ENCODE measurements at places on chromosomes 16 and 17.

GRCh38 chr17:32970281-32970680 lies 21.4 kb upstream of the SPACA3 start:
- no peak for DNase-seq

GRCh38 chr17:73311428-73311780 lies 397 bp downstream of the CDC42EP4 start:
- DNase-seq = no peak

DNA sequence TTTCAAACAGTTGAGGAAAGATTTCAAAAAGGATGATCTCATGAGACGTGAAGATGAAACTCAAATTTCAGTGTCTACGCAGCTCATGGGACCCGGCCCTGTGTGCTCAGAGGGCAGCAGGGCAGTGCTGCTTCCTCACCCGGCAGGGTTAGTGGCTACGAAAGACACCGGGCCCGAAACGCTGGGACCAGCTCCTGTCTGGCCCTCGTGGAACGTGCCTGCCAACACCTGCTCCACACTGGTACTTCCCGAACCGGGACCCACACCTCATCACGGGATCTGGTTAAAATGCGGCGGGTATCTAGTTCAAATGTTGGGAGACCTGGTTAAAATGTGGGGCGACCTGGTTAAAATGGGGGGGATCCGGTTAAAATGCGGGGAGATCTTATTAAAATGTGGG lies 18.7 kb downstream of the DNASE1 start:
- DNase-seq = no peak

- no peak for DNase-seq
Observed at GRCh38 chr17:80337195-80337895, 76.7 kb downstream of the RNF213 start.

GRCh38 chr16:27177031-27177774 lies 26.1 kb upstream of the KDM8 start:
- DNase-seq = no peak

DNA sequence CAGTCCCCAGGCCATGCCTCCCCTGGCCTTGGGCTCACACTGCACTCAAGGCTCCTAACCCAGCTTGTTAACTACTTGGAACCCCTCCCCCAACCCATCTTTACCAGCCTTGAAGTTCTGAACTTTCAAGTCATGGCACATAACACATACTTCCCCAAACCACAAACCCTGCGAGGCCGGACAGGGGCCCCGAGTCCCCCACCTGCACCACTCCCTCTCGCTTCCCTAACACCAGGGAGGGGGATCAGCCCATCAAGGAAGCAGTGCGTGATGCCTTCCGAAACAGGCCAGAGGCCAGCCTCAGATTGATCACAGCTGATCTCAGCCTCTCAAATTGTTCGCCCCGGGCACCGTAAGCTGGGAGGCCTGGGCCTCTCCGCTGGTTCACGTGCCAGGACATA lies 3.0 kb upstream of the NLRC3 start:
- DNase-seq = no peak

DNA sequence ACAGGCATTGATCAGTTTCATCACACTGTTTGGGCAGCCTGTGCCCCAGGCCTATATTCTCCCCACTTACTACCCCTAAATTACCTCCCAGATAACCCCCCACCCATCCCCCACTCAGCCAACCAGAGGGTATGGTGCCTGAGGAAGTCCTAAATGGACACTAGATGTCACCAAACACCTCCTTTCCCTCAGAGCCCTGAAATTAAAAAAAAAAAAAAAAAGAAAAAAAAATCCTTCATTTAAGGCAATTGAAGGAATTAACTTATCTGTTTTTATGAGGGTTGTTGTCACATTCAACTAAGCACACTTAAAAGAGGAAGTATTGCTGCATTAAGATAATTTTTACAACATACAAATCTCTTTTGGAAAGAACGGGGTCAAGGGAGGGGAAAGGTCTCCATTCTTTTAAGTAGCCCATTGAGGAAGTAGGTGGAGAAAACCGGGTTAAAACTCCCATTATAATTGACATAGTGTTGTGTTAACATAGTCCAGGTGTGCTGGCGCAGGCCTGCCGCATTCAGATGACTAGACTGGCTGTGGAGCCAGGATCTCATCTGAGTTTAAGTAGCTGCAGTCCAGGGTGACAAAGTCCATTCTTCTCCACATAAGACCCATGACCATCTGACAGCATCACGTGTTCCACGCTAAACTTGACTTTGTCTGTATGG lies 46.3 kb downstream of the SNX11 start:
- DNase-seq = no peak

GRCh38 chr17:2240541-2240940 lies 63.0 kb downstream of the SMG6 start:
- no peak for DNase-seq

DNA sequence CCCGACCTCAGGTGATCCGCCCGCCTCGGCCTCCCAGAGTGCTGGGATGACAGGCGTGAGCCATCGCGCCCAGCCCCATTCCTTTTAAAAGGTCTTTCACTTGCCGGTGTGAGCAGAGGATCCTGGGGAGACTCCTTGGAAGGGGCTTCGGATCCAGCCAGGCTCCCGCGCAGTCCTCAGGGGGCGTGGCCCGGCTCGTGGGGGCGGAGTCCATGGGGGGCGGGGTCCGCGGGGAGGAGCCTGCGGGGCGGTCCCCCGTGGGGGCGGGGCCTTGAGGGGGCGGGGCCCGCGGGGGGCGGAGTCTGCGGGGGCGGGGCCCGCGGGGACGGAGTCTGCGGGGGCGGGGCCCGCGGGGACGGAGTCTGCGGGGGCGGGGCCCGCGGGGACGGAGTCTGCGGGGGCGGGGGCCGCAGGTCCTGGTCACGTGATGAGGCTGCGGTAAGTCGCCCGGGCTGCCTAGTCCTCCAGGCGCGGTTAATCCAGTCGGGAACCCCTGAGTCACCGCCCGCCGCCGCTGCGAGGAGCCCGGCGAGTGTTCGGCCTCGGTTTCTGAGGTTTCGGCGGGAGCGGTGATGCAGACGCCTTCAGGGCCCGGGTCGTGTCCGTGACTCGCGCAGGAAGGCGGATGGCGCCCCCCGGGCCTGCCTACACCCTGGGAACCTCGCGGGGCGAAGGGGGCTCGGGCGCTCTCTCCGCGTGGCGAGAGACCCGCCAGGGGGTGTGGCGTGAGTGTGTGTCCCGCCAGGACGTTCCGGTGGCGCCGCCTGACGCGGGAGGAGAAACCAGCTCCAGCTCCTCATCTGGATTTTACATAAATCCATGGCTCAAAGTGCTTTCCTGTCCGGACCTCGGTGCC lies 23.6 kb upstream of the ABR start:
- peak; percentile 25 for DNase-seq

- no peak for DNase-seq
Observed at GRCh38 chr16:54846766-54847165, 83.9 kb upstream of the IRX5 start.

- DNase-seq = no peak
Observed at GRCh38 chr17:21201298-21201595, 12.7 kb downstream of the TMEM11 start.

- no peak for DNase-seq
Observed at GRCh38 chr16:24075931-24076716, 180.0 kb upstream of the CACNG3 start.

GRCh38 chr16:24345704-24346103 lies 89.6 kb downstream of the CACNG3 start:
- no peak for DNase-seq

DNA sequence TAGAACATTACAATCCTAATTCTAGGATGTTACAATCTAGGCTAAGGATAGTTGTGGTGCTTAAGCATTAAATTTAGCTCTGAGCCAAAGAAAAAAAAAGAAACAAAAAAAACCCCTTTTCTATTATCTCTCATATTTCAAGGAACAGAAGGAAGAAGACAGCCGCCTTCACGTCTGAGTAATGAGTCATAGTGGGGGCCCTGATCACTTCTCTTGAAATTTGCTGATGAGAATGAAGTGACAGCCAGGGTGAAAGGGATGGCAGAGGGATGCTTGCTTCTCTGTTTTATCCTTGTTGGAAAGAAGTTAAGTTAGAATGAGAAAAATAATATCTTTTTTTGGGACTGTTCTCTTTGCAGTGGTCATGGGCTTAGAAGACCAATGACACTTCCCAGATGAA lies 82.6 kb upstream of the MPHOSPH6 start:
- no peak for DNase-seq

DNA sequence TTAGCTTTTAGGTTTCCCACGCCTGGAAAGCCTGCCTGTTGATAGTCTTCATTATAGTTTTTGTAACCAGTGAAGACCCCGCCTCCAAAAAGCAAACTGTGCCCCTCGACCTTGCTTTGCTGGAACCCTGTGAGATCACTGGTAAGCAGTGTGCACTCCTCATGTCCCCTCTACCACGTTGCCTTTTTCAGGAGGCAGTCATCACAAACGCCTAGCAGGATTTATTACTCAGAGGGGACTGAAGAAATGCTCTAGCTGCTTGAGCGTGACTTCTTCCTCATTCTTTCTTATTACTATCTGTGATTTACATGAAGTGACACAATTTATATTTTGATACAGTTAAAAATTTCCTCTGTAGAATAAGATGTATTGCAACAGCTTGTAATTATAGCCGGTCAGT lies 6.5 kb upstream of the KRTAP3-1 start:
- no peak for DNase-seq

- peak; percentile 2 for DNase-seq
Observed at GRCh38 chr17:3535253-3535995, 22.2 kb downstream of the TRPV3 start.

- DNase-seq = no peak
Observed at GRCh38 chr17:82862191-82862590, 22.4 kb upstream of the ZNF750 start.

DNA sequence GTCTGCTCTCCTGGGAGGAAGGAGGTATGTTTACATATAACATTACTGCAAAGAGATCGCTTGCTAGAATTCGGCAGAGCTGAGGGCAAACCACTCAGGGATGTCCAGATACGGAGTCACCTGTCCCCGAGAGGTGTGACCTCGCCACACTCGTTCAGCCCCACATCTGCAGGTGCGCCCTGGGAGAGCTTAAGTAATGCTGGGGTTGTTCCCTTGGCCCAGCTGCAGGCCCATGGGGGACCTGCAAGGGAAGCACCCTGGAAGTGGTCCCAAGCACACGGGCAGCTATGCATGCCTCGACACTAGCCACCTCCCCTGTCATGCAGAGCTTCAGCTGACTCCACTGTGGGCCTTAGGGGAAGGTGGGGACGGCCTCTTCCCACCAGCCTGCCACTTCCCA lies 22.2 kb downstream of the USP22 start:
- DNase-seq = no peak
